MV-4-11 (cell line): ENCODE measurements at places on chromosomes 2 and 18.

DNA sequence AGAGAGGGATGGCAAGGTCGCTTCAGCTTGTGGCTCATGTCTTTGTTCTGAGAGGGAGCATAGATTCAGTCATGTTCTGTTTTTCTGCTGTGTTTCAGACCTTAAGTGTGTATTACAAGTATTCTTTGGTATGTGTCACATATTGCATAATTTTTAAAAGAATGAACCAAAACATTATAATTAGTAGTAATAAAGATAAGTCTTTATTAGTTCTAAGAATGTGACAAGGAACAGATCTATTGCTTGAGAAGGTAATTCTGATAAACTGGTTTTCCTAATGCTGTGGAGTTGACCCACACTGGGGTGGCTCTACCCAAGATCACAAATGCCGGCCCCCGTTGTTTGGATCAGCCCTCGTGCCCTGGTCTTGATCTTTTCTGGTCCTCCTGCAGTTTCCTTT lies 124.3 kb upstream of the FOSL2 start:
- no peak for DNase-seq

- no peak for DNase-seq
Observed at GRCh38 chr2:134681201-134681600, 37.6 kb downstream of the TMEM163 start.

DNA sequence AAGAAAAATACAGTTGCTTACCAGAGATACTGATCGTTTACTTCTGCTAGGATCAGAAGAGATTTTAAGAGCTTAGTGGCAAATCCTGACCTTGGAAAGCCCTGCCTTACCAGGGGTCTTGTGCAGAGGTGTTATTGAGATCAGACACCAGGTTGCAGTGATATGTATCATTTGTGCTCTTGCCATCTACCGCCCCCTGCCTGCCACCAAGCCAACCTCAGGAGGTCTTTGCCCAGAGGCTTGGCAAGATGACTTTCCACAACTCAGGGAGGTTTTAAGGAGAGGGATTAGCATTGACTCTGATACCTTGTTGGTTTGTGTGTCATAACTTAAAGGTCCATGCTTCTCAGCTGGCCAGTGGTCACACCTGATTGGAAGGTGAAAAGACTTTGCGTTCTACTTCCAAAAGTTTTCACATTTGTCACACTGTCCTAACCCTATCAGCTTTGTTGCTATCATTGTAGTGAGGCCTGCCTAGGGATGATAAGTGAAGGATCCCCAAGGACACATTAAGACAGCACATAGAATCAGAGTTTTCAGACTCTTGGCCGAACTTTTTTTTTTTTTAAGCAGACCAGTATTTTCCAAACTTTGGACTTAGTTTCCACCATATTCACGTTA lies 46.2 kb upstream of the MGAT5 start:
- peak; percentile 43 for DNase-seq

- no peak for DNase-seq
Observed at GRCh38 chr2:237909075-237909695, 49.8 kb downstream of the RAMP1 start.

DNA sequence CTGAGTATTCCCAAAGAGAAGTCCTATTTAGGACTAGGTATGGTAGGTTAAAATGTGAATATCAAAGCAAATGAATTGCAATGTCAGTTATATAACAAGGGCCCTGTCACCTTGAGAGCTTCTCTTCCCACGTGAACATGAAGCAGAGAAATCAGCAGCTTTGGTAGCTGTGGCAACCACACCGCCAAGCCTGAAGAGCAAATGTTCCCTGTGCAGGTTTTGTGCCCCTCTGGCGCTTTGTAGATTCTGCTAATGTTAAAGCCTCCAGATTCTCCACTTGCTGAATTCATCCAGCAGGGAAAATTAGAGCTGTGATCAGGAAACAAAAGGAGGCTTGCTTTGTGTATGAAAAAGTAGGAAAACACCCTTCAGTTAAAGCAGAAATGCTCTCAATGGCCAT lies 322.6 kb downstream of the RBM43 start:
- no peak for DNase-seq

- DNase-seq = no peak
Observed at GRCh38 chr2:212392544-212392943, 146.1 kb downstream of the ERBB4 start.

GRCh38 chr2:80830891-80831290 lies 526.3 kb upstream of the LRRTM1 start:
- DNase-seq = no peak

GRCh38 chr2:150824118-150824517 lies 336.7 kb upstream of the RND3 start:
- no peak for DNase-seq

- DNase-seq = no peak
Observed at GRCh38 chr2:159998961-159999360, 63.5 kb downstream of the PLA2R1 start.

GRCh38 chr2:178241844-178242551 lies 47.7 kb downstream of the OSBPL6 start:
- DNase-seq = no peak

DNA sequence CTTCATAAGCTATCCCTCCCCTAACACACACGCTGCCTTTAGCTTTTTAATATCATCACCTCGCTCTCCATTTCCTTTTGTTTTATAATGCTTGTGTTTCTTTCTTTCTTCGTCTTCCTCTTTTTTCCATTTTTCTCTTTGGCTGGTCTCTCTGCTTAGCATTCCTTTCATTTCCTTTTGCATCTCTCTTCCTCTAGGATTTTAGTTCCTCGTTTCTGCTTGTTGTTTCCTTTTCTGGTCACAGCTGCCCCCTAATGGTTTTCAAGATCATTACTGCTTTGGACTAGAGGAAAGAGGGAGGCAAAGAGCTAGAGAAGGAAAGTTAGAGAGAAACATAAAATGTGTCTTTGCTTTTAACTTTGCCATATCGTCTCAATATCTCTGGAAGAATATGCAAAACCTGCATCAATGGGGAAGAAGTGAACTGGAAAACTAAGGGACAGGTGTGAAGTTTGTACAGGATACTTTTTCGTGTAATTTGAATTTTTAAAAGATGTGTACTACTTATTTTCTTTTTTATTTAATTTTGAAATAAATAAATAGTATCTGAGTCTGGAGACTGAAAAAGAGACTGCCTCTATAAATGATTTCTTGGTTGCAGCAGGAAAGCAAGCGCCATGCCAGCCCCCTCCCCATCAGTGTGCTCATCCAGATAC lies 6.3 kb upstream of the NRP2 start:
- DNase-seq = peak; percentile 42

- no peak for DNase-seq
Observed at GRCh38 chr2:28009732-28010131, 119.2 kb downstream of the BABAM2 start.

DNA sequence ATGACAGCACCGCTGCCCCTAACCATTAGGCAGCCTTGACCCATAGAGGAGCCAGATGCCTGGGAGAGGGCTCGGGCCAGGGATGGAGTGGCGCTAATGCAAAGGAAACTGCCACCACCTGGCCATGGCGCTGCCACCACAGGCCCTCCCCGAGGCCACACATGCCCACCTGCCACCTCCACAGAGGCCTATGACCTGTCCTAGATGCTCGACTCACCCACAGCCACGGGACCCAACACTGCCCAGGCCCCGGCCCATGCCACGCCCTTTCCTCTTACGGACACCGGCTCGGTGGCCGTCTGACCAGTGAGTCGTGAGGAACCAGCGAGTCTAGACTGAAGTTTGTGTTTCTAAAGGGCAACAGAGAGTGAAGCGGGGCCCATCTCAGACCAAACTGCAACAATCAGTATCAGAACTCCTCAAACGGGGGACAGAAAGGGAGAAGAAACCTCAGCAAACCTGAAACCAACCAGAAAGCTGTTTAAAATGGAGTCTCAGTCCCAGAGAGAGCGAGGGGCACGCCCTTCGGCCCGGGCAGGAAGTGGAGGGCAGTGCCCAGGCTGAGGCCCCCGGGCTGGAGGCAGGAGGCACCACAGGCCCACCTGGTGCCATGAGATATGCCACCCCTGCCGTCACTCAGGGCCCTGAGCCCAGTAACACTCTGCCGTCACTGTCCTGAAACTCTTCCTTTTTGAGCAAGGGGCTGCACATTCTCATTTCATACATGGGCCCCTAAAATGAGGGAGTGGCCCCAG lies 711 bp downstream of the GPR17 start:
- no peak for DNase-seq

DNA sequence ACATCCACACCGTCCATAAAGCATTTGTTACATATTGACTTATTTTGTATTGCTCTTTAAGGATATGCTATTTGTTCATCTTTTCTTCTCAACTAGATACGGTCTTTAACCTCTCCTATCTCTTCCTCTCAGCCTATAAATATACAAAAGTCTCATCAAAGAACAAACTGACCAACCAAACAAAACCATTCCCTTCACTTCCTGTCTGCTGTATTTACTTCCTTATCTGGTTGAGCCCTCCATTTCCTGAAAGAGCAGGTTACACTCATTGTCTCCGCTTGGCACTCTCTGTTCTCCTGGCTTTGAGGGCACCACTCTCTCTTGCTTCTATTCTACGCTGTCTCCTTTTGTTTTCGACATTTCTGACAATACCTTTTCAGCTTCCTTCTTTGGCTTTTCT lies 431.9 kb upstream of the TCF4 start:
- DNase-seq = peak; percentile 39

GRCh38 chr2:163859951-163860350 lies 124.1 kb upstream of the FIGN start:
- DNase-seq = no peak

- DNase-seq = no peak
Observed at GRCh38 chr2:233381638-233381995, 27.3 kb downstream of the DGKD start.

DNA sequence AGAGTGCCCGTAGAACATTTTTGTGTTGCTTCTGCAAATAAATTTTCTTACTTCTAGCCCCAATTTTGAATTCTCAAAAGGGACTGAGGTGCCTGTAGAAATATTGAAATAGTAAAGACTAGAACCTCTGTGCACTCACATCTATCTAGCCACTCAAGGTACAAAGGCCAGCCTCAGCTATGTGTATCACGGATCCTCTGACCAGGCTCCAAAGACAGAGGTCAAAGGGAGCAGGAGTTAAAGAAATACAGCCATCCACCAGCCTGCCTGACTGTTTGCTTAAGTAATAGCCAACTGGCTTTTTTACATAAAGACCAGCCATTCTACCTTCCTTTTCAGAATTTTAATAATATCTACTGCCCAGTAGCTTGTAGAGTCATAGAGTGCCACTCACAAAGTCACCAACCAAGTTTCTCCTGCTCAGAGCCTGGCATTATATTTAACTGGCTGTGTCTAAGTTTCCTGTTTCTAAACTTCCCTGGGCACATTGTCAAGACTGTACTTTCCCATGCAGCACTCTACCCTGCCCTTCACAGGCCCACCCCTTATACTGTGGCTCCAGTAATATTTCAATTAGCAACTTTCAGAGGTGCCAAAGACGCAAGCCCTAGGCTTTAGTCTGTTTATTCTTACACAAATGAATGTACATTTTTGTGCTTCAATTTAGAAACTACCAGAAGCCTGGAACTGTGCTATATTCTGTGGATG lies 338.3 kb upstream of the NT5C1B start:
- DNase-seq = no peak

DNA sequence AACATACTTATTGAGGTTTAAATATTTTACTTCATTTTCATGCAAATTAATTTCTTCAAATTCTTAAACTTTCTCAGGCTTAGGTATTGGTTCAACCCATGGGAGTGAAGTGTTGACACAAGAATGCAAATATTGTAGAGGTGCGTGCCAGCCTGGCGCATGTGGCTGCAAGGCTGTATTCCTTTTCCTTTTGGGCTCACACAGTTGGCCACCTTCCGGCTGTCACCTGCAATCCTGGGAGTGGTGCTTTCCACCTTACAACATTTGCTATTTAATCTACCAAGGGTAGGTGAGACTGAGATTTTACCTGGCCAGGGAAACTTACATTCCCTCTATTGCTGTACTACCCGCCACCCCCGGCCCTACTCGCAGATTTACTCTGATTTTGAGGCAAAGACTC lies 141.1 kb downstream of the DCC start:
- no peak for DNase-seq

GRCh38 chr18:26723981-26724380 lies 141.5 kb downstream of the AQP4 start:
- peak; percentile 69 for DNase-seq

DNA sequence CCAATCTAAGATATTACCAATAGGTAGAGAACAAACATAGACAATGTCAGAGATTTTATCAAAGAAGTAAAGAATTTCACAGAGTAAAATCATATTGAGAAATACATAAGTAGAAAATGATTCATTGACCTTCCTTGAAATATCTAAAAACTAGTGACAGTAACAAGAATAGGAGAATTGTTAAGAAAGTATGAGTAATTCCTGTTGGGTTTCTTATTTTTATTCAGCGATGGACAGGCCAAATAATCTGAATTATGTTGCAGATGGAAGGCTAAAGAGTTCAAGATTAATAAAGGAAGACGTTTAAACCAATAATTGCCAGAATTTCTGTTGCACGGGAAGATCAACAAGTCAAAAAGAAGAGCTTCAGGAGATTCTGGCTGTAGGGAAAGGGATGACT lies 163.4 kb upstream of the RASGRP3 start:
- DNase-seq = no peak

- no peak for DNase-seq
Observed at GRCh38 chr2:35365859-35366258, 989.7 kb upstream of the CRIM1 start.

- DNase-seq = no peak
Observed at GRCh38 chr2:31442376-31442775, 27.8 kb upstream of the XDH start.

- no peak for DNase-seq
Observed at GRCh38 chr18:71336576-71337210, 1047.8 kb downstream of the SOCS6 start.

- DNase-seq = peak; percentile 3
Observed at GRCh38 chr18:72086421-72086820, 457.7 kb downstream of the CBLN2 start.

GRCh38 chr2:99786636-99787390 lies 297.0 kb upstream of the REV1 start:
- no peak for DNase-seq

- DNase-seq = no peak
Observed at GRCh38 chr2:5074733-5075132, 617.5 kb upstream of the SOX11 start.

DNA sequence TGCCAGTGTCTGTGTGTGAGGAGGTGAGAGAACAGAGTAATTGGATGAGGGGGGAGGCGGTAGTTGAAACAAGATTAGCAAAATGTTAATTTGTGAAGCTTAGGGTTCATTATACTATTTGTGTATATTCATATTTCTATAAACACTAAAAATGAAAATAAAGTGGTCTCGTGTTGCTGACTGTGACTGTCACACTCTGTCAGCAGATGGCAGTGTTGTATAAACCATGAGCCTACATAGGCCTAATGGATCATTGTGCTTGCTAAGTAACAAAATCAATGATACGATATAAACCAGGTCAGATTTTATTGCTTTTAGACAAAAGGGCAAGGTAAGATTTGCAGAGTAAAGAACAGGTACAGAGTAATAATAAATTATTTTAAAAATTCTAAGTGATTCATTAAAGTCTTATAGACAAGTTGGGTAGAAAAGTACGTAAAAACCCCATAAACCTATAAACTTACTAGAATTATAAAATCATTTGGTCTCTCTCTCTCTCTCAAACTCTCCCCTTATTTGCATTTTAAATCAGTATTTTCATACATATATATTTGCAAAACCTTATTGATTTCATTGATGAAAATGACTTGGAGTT lies 182.7 kb downstream of the RPIA start:
- peak; percentile 57 for DNase-seq

GRCh38 chr2:88054782-88055370 lies 707 bp downstream of the KRCC1 start:
- peak; percentile 15 for DNase-seq

- peak; percentile 92 for DNase-seq
Observed at GRCh38 chr2:160406591-160407392, 86.8 kb downstream of the RBMS1 start.

- no peak for DNase-seq
Observed at GRCh38 chr18:56067969-56068671, 480.1 kb upstream of the TCF4 start.

- DNase-seq = no peak
Observed at GRCh38 chr18:7224198-7224597, 6.7 kb upstream of the LRRC30 start.
